ENCODE measurements at places on chromosomes 2 and 18.

DNA sequence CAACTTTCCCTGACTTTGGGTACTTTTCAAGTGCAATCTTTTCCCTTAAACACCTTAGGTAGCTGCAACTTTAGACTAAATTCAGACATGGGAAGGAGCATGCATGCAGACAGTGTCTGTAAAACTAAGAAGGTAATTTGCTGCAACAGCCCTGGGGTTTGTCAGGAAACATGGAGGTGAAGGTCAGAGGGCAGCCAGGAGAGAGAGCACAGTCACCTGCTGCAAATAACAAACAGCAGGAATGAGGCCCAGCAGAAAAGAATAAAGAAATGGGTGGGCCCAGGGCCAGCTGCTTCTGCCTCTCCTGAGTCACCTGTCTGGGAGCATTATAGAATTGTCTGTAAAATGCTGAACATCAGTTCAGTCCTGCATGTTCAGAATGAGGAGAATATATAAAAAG, 35.2 kb downstream of the MTHFD2 start:
- DNase-seq = no peak

GRCh38 chr2:233982421-233983121, 65.4 kb downstream of the TRPM8 start:
- DNase-seq = no peak

- DNase-seq = no peak
These were observed 84.6 kb downstream of the PLCL1 start for GRCh38 chr2:197889041-197889440.

GRCh38 chr2:62456721-62457539, 49.1 kb downstream of the TMEM17 start:
- no peak for DNase-seq

DNA sequence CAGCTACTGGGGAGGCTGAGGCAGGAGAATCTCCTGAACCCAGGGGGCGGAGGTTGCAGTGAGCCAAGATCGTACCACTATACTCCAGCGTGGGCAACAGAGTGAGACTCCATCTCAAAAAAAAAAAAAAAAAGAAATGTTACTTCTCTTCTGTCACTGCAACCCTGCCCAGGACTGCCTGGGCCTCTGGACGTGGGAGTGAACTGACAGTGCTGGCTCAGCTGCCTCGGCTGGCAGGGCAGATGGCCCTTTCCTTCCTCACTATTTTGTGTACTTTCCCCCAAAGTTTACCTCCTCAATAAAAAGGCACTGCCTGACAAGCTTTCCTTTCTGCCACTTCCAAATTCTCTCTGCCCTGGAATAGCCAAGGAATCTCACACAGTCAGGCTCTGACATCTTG, 12.5 kb upstream of the GPR155 start:
- no peak for DNase-seq

DNA sequence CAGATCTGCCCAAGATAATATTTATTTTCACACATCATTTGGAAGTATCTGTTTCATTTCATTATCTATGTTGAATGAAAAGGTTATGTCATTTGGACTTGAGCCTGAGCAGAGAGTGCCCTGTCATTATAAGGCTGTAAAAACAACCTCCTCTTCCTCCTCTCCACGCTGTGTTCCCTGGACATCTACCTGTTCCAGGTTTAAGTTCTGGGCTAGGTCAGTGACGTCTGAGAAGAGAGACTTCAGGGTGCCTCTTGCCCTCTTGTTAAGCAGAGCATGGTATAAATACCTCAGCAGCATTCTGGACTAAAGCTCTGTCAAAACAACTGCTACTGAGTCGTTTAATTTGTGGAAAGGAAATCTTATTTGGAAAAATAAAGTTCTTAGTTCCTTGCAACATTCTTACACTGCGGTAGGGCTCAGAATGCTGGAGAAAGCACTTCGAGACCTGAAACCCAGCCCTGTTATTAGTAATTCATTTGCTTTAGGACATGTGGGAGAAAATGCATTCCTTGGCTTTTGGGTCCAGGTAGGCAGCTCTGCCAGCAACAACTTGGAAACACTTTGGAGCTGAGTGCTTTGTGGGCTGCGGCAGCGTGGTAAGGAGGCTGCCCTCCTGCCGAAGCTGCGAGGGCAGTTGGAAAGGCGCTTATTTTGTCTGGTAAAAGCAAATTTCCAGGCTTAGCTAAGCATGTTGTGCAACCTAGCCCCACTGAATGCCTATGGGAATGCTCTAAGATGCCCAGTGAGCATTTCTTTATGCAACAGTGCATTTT, 91.8 kb upstream of the NEDD4L start:
- no peak for DNase-seq

DNA sequence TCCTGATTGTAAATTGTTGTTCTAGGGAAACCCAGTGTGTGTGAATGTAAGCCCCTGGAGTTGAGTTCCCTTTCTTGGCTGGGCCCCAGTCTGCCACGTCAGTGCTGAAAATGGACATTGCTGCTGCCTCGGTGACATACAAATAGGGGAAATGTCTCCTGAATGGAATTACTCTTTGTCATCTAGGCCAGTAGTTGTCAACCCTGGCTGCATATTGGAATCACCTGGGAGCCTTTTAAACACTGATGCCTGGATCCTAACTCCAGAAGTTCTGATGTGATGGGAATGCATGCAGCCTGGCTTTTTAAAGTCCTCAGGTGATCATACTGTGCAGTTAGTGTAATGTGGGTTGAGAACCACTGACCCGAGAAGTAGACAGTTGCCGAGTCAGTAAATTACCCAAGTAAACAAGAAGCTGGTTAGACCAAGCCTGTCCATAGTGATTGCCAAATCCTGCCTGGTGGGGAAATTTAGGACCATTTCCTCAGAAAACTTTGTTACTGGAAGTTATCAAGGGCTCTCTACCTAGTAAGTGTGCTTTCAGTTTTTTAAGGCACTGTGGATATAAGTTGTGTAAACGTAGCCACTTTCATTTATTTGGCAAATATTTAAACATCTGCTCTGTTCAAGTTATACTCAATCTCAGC, 27.6 kb upstream of the IL1R1 start:
- DNase-seq = no peak

GRCh38 chr18:58354051-58354450, 274.8 kb downstream of the ALPK2 start:
- DNase-seq = no peak

DNA sequence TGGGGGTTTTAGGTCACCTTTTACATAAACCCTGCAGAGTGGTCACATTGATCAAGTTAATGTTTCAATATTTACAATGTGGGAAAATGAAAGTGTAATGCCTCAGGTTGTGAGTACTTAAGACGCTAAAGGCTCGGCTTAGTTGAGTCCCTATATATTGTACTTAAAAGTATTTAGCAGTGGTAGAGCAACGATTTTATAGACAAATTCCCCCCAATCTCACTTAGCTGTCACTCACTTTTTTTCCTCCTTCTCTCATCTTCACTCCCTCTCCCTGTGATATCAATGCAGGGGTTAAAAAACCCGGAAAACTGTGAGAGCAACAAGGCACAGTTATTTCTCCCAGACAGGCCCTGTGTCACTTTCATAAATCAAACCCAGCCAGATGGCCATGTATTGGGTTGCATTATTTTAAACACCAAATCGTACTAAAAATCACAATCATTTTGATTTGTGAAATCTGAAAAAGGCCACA, 5.4 kb downstream of the POU3F3 start:
- DNase-seq = no peak

DNA sequence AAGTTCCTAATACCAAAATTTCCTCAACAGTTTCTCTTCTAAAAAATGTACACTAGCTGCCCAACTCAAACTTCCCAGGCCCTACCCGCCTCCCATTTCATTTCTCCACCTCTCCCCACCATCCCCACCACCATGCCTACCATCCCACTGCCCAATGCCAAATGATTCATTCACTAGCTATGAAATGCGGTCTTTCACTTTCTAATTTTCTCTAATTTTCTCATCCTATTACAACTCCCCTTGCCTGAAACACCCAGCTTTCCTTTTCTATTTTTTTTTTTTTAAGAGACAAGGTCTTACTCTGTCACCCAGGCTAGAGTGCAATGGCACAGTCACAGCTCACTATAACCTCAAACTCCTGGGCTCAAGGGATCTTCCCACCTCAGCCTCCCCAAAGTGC, 38.4 kb downstream of the KIDINS220 start:
- DNase-seq = no peak

DNA sequence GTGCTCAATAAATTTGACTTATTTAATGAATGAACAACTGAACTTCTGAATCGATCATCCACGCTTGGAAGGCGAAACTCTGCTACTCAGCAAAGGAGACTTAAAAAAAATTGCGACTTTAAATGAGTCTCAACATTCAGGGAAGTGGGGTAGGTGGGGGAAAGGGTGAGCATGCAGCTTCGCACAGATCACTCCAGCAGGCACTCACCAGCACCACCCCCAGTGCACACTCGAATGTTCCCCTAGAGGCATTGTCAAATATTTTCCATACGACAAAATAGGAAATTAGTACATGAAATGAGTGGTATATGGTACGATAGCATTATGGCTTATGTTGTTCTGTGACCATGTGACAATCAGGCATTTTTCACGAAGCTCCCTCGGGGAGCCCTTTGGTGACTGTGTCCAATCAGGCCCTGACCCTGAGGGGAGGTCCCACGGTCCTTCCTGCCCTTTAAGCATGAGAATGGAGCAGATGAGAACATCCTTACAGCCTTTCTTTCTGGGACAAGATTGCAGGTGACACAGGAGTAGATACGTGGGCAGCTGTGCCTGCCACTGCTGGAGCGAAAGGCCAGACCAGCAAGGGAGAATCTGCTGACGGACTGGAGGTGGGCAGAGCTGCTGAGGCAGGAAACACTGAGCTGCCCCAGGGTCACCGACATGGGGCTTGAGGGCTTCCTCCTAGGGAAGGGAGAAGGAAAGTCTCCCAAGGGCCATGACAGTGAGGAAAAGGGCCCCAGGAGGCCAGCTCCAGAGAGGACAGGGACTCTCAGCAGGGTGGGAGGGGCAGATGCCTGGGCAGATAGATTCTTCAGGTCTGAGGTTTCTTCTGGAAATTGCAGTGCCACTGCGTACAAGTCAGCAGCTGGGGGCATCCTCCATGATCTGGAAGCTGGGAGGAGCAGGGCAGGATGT, 101.3 kb upstream of the ID2 start:
- no peak for DNase-seq

DNA sequence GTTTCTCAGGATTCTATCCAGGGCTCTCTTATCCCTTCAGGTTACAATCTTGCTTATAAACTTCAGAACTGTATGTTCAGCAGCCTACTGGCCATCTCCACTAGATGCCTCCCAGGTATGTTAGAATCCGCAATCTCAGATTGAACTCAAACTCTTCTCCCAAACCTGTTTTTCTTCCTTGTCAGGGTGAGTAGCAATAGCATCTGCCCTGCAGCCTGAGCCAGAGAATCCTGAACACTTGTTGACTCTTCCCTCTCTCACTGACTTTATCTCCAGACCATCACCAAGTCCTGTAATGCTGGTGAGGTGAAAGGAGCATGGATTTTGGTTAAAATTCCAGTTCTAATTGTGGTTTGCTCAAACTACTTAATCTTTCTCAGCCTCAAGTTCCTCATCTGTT, 82.6 kb upstream of the ALPP start:
- no peak for DNase-seq

DNA sequence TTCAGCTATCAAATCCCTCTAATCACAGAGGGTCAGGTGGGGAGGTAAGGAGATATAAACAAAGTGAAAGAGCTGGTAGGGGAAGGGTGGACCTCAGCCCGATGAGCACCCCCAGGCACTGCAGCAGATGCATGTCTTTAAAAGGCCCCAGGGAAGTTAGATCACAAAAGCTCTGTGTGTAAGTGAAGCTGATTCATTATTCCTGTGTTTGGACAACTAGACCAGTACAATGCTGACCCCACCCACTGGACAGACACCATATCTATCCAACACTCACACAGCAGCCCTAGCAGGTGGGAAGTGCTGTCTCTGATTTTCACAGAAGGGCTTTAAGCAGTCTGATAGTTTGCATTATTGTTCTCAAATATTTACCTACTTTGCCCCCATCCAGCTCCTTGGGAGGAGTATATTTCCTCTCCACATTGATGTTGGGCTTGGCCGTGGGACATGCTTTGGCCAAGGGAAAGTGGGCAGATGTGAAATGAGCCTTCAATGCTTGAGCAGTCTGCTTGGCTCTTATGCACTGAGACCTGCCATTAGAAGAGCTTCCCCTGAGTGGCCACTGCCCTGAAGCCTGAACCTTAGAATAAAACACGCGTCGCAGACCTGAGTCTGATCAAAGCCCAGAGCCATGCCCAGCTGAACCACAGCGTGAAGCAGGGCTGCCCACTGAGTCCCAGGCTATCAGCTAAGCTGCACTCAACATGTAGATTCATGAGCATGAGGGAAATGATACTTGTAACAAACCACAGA, 111.4 kb downstream of the COPS8 start:
- no peak for DNase-seq

GRCh38 chr2:106160786-106161261, 33.3 kb downstream of the UXS1 start:
- DNase-seq = no peak

GRCh38 chr2:99422599-99422998, 67.2 kb downstream of the REV1 start:
- no peak for DNase-seq

GRCh38 chr2:217710211-217710765, 292.5 kb downstream of the TNS1 start:
- DNase-seq = no peak

- DNase-seq = no peak
These were observed 39.5 kb downstream of the ZC3H6 start for GRCh38 chr2:112314856-112315255.

GRCh38 chr2:174035117-174035635, 70.0 kb upstream of the SP3 start:
- DNase-seq = no peak

GRCh38 chr2:133571249-133571648, 3.0 kb upstream of the NCKAP5 start:
- DNase-seq = no peak

- DNase-seq = no peak
These were observed 133.0 kb downstream of the PRPF40A start for GRCh38 chr2:152584301-152584700.

- no peak for DNase-seq
These were observed 23.0 kb upstream of the TMEM214 start for GRCh38 chr2:27009716-27010115.

GRCh38 chr2:230944123-230944653, 19.1 kb upstream of the GPR55 start:
- no peak for DNase-seq

GRCh38 chr2:204074456-204074855, 137.9 kb downstream of the ICOS start:
- DNase-seq = no peak

DNA sequence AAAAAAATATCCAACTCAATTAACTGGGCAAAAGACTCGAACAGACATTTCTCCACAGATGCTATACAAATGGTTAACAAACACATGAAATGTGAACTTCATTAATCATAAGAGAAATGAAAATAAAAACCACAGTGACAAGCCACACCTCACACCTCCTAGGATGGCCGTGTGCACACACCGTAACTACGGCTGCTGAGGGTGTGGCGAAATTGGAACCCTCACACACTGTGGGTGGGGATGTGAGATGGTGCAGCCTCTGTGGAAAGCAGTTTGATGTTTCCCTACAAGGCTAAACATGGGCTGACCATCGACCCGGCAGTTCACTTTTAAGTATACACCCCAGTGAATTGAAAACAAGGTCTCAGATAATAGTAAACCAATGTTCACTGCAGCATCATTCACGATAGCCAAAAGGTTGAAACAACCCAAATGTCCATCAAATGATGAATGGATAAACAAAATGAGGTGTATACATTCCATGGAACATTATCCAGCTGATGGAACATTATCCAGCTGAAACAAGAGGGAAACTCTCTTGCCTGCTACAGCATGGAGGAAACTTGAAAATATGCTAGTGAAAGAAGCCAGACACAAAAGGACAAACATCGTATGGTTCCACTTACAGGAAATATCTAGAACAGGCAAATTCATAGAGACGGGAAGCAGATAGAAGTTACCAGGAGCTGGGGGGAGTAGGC, 32.2 kb downstream of the ZAP70 start:
- peak; percentile 13 for DNase-seq

GRCh38 chr18:59148192-59148591, 8.5 kb downstream of the SEC11C start:
- no peak for DNase-seq

Data from RWPE2 (cell line).